ENCODE measurements at places on chromosomes 7 and 10.

GRCh38 chr10:14995964-14996565 lies 36.9 kb downstream of the MEIG1 start:
- no peak for DNase-seq

DNA sequence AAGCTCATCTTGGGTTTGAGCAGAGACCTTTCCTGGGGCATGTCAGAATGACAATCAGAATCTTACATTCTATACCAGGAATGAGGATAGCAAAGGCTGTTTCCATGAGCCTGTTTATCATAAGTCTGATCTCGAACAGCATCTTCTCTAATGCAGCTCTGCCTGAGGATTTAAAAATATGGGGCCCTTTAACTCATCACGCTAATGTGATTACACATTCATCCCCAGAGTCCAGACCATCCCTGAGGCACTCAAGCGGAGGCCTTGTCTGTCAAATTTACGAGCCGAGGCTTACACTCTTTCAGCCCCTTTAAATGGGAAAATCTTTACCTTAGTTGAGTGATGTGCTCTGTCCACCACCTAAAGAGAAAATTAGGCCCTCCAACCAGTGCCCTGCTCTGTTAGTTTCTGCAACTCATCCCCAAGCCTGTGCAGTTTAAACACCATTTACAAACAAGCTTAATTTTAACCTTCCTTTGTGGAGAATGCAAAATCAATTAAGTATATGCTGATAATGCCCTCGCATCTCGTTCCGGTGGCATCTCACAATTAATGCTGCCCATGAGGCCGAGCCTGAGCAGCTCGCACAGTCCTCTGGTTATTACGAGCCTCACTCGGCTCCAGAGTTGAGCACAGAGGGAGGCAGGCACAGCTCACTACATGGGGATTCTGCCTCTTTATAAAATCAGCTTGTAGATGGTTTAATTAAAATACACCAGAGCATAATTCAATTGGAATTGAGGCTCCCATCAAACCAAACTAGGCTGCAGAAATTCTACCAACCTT lies 16.0 kb downstream of the CHST15 start:
- no peak for DNase-seq

GRCh38 chr7:16071246-16071857 lies 350.0 kb downstream of the CRPPA start:
- no peak for DNase-seq

DNA sequence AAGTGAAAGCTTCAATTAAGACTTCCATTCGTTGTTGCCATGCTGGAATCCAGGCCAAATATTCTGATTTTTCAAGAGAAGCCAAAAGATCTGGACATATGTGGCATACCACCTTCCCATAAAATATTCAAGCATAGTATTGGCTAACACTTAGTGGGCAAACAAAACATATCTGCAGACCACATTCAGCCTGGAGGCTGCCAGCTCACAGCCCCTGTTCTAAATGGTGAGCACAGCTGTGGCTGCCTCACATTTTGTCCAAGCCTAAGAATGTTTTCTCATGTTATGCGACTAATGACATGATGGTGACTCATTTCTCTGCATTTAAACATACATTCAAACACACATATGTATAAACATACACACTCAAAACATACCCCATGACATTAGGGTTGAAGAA lies 10.6 kb upstream of the CALU start:
- no peak for DNase-seq

DNA sequence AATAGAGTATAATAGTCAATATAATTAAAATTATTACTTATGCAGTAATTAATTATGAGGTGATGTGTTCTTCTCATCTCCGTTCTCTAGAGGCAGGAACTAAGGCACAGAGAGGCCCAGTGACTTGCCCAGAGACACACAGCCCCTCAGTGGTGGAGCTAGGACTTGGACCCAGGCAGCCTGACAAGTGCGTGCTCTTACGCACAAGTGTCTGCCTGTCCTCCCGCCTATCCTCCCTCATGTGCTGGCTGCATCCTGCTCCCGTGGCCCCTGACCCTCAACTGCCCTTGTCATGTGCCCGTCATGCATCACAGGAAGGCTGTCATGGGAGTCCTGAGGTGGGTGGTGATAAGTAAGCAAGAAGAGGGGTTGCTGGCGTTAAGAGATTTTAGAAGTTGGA lies 14.3 kb downstream of the IL2RA start:
- no peak for DNase-seq

- DNase-seq: no peak
Measured at GRCh38 chr7:114823290-114823689, 98.6 kb upstream of the MDFIC start.

DNA sequence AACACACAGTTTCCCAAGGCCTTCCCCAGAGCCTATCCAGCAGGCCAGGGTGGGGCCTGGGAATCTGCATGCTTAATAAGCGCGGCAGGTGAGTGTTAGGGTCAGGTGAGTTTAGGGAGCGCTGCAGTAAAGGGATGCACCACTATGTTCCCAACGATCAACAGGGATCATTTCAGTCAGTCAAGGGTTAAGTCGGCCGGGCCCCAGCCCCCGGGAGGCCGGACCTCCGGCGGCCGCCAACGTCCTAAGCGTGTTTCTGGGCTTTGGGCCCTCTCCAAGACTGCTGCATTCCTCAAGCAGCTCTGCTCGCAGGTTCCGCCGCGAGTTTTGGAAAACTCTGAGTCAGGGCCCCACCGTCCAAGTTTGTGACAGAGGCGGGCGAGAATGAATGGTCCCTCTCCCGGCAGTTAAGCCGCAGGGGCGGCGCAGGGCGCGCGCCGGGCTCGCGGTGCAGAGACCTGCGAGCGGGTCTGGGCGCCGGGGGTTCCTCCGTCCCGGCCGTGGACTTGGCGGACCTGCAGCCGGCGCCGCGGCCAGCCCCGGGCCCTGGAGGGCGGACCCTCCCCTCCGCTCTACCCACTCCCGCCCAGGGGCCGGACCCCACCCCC lies 81.6 kb downstream of the ARHGAP22 start:
- DNase-seq: peak; percentile 80

DNA sequence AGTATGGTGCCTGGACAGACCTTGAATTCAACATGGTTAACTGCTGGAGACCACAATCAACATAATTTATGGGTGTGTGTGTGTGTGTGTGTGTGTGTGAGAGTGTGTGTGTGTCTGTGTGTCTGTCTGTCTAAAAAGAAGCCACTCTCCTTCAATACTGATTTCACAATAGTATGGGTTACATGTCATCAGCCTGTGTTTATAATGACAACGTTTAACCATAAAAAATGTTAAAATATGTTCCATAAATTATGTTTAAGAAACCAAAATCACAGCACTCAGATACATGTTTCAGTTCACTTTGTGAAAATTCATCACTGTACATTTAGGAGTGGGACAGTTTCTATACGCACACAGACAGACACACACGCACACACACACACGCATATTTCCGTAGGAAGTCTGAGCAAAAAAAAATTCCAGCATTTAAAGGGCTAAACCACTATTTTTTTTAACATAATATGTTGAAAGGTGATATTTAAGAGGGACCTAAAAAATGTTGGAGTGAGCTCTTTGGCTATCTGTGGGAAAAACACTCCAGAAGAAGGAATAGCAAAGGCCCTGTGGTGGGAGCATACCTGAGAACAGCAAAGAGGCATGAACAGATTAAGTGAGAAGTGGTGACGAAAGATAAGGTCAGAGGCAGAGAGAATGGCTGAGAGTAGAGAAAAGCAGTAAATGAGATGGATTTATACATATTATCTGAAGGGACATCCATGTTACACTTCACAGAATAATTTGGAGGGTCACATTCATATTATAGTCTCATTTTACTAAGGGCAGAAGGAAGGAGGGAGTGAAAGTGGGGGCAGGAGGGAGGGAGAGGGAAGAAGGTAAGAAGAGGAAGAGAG lies 10.9 kb downstream of the PDZD8 start:
- DNase-seq: no peak

DNA sequence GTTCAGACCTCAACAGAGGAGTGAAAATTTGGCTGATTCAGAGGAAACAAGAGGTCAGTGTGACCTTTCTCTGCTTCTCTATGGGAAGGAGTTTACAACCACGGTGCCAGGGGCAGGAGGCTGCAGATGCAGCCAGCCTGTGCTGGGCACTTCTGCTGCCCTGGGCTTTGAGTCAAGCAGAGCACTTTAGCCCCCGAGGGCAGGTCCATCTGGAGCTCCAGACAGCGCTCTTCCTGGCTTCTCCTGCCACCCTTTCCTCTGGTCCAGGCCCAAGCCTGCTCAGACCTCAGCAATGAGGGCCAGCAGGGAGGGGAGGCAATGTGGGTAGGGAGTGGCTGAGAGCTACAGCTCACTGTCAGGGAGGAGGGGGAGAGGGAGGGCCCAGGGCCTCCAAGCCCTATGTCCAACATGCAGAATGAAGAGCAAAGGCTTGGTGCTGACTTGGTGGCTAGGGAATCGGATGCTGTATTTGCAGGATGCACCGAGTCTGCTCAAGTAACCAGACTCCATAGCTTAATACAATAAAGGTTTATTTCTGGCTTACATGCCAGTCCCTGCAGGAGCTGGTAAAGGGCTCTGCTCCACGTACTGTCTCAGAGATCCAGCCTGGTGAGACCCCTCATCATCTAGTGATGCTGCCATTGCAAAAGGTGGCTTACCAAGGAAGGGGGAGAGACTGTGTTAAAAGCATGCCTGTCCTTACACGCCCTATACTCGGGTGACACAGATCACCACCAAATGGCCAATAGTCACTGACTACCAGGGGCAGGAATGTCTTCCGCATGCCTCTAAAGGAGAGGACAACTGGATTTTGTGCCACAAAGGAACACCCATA lies 481.6 kb downstream of the RPS24 start:
- no peak for DNase-seq

DNA sequence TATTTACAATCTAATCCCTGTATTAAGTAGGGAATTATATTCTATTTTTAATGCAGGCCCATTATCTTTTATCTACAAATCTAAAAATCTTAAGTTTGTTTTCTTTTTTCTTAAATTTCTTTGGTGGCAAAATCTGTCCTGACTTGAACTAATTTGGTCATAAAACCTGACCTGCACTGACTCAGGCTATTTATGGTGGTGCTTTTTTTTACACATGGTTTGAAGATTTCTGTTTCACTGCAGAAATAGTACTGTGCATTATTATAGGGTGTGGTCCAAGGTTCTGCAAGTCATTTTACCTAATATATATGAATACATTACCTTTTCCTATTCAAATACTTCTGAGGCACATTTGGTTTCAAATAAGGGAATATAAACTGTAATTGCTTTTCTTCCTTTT lies 137.0 kb downstream of the CD36 start:
- no peak for DNase-seq

DNA sequence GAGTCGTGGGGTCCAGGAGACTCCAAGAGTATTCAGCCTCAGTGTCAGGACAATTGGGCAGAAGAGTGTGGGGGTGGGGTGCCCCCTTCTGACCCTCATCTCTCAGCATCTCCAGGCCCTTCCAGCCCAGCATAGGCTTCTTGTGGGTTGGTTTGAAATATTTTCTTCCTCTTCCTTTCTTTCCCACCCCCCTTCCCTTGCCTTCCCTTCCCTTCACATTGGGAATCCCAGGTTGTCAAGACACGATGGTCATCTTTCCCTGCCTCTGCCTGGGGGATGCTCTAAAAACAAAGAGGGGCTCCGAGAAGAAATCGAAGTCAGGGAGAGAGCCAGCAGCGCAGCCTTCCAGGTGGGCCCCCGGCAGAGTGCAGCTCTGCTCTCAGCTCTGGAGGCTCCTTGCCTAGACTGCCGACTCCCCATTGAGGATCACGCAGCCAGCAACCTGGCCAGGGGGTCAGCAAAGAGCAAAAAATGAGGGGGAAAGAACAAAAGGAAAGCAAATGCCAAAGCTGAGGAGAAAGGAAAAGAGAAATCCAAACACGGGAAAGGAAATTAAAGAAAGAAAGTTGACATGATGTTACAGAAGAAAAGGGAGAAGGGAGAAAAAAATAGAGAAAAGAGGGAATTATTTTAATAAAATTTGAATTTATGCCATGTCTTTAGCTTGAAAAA lies 1.5 kb downstream of the PAX2 start:
- no peak for DNase-seq

GRCh38 chr10:48389272-48389671 lies 82.8 kb downstream of the MAPK8 start:
- DNase-seq: no peak

DNA sequence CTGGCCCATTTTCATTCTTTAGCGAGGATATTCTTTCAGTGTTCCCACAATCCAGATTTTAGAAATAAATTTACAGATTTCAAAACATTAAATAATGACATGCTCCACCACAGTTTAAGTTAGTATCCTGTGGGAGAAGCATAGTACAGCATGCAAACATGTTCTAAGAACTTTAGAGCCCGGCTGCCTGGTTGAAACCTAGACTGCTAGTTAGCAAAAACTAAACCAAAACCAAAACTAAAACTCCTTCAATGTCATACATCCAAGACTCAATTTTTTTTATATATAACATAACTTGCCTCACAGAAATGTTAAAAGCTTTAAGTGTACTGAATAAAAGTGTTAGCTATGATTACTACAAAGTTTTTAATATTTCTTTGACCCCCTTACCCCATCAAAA lies 17.0 kb downstream of the TRA2A start:
- no peak for DNase-seq

DNA sequence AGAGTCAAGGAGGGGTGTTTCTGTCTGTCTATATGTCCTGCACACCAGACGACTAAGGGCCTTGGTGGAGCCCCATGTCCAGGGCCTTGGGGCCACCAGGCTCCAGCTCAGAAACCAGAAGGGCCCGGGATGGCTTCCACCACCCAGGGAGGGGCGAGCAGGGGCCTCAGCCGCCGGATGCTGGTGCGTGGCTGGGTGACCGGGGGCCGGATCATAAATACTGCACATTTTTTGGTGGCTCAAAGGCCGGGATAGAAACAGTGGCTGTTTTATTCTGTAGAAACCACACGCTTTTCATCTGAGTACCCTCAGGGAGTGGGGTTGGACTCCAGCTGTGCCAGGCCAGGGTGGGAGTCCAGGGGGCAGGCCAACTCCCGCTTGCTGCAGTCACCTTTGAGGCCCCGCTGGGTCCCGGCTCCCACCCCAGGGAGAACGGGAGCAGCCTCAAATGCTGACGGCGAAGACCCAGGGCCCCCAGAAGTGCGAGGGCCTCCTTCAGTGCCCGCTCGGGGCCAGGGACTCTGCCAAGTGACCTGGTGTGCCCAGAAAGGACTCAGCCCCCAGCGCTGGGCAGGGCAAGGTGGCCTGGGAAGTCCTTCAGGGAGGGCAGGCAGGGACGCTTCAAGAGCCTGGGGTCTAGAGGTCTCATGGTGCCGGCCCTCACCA lies 28.2 kb downstream of the PDGFA start:
- DNase-seq: no peak

DNA sequence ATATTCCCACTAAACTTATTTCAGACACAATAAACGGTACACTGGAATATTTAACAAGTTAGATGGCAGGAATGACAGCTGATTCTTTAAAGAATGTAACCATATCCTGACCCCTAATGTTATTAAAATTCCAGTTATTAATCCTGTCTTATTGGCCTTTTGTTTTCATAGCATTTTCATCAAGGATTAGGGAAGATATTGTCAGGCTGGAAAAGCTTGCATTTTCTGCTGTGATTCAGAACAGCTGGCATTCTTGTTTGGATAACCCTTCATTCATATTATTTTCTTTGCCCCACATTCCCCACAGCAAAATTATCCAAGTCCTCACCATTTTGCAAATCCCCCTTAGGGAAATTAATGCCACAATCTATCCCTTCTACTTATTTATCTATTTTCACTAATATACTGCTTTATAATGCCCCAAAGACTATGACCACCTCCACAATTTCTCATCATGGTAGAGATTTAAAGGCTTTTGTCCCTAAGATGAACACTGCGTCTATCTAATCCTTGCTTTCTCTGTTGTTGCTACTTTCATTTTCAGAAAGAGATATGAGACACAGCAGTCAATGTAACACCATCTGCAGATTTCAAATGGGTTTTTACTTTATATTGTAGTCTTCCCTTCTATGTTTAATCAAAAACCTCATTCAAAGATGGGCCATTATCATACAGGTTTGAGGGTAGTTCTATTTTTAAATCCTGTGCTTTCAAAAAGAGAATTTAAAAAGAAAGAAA lies 475.1 kb downstream of the PARD3 start:
- no peak for DNase-seq

Measured in fibroblast of skin of left biceps (primary cell).